GM23338 (cell line): ENCODE measurements at places on chromosomes 5 and 9. TPM values are rescaled to one million over a fixed set of nuclear protein-coding genes. Genes with fewer than 3 reads are reported as not detected.

Gene ADGRD2
- total RNA-seq = 0.45 TPM in 1 of 2 replicates, not detected in the other

DNA sequence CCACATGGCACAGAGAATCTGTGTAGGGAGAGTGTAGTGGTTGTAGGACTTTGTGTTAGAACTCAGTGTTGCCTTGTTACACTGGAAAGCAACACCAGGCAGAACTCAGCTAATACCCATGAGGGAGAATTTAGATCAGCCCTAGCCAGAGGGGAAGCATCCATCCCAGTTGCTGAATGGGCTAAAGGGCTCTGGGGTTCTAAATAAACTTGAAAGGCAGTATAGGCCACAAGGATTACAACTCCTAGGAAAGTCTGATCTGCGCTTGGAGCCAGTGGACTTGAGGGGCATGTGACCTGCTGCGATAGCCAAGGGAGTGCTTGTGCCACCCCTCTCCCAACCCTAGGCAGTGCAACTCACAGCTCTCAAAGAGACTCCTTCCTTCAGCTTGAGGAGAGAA is 26.9 kb downstream of the PTGS1 start:
- no peak overlapping the region for H3K27ac ChIP-seq
- H3K4me3 ChIP-seq = no peak overlapping the region
- H3K36me3 ChIP-seq = no peaks in the 10 kb centered on the region
- H3K4me1 ChIP-seq = no peaks in the 10 kb centered on the region

- H3K27ac ChIP-seq = no peak overlapping the region
- DNase-seq = no peak
- H3K36me3 ChIP-seq = no peaks in the 10 kb centered on the region
- H3K4me1 ChIP-seq = no peaks in the 10 kb centered on the region
- H3K4me3 ChIP-seq = no peak overlapping the region
Measured at GRCh38 chr5:159469496-159470372, 139.4 kb upstream of the IL12B start.

DNA sequence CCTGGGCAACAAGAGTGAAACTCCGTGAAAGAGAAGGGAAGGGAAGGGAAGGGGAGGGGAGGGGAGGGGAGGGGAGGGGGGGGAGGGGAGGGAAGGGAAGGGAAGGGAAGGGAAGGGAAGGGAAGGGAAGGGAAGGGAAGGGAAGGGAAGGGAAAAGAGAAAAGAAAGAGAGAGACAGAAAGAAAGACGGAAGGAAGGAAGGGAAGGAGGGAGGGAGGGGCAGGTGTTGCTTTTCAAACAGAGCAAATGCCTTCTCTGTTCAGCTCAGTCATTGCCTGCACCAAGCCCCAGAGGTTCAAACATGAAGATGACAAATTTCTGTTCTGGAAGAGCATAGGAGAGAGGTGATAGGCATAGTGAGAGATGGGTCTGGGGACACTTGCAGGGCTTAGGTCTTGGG is 330.0 kb downstream of the DRD1 start:
- H3K4me3 ChIP-seq = no peak overlapping the region
- no peak overlapping the region for H3K27ac ChIP-seq
- no peaks in the 10 kb centered on the region for H3K27me3 ChIP-seq
- H3K36me3 ChIP-seq = no peaks in the 10 kb centered on the region
- peaks cover 12% of the 10 kb centered on the region for H3K4me1 ChIP-seq
- no peak for DNase-seq

DNA sequence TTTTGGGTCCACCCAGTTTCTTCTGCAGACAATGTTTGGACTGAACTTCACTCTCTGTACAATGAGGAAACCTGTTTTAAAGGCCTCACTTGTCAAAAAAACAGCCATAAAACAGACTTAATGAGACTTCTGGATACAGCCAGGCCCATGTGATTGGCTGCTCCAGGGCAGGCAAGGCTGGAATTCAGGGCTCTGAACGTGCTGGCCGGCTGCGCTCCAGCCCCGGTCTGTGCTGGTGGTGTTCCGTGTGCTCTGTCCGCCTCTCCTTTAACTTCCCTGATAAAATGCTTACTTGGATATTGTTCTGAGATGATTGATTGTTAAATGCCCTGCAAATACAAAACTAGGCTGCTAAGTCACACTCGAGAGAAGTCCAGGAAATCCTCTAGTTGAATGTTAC is 131.2 kb upstream of the KLF4 start:
- DNase-seq = no peak
- H3K4me1 ChIP-seq = no peaks in the 10 kb centered on the region
- H3K4me3 ChIP-seq = no peak overlapping the region

- no peaks in the 10 kb centered on the region for H3K27me3 ChIP-seq
- no peaks in the 10 kb centered on the region for H3K36me3 ChIP-seq
Measured at GRCh38 chr9:37197158-37198038, 77.0 kb downstream of the ZCCHC7 start.

DNA sequence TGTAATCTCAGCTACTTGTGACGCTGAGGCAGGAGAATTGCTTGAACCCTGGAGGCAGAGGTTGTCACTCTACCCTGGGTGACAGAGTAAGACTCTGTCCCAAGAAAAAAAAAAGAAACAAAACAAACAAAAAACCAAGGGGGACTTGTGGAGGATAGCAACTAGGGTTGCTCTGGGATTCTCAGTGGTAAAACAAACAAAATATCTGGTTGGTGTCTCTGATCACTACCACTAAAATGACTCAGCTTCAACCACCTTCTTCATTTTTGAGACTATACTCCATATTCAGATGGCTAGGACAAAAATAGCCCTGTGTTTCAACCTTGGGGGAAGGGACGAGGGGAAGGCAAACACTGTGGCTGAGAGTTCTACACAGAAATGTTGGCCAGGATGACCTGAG is 110.3 kb downstream of the ARRDC3 start:
- no peaks in the 10 kb centered on the region for H3K36me3 ChIP-seq
- DNase-seq = no peak
- H3K4me1 ChIP-seq = no peaks in the 10 kb centered on the region; the same call in 1 of the 2 replicates
- H3K27me3 ChIP-seq = peaks cover under 1% of the 10 kb centered on the region; the same call in 1 of the 2 replicates
- no peak overlapping the region for H3K27ac ChIP-seq
- H3K4me3 ChIP-seq = no peak overlapping the region
